Stimulated activated CD8-positive, alpha-beta memory T cell treated with anti-CD3 and anti-CD28 coated beads, Interleukin-4, amount 100 ng/mL, for 4 hours (primary cell): ENCODE measurements at places on chromosomes 11 and 22.

DNA sequence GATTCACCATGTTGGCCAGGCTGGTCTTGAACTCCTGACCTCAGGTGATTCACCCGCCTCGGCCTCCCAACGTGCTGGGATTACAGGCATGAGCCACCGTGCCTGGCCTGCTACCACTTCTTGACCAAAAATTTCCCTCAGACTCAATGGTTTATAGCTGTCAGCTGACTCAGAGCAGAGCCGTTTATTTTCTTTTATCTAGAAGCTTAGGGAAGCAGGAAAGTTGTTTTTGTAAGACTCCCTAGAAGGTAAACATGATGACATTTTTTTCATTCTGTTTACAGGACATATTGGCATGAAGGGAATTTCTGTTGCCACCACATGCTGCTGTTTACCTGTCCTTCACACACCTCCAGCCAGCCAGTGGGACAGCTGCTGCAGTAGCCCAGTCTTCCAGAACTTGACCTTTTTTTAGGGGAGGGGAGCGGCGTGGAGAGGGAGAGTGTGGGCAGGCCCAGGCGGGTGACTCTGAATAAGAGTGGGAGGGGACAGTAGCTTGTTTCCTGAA, 56.1 kb upstream of the PTPRJ start:
- DNase-seq = no peak

- DNase-seq = no peak
These were observed 76.6 kb downstream of the CELSR1 start for GRCh38 chr22:46460857-46461256.

DNA sequence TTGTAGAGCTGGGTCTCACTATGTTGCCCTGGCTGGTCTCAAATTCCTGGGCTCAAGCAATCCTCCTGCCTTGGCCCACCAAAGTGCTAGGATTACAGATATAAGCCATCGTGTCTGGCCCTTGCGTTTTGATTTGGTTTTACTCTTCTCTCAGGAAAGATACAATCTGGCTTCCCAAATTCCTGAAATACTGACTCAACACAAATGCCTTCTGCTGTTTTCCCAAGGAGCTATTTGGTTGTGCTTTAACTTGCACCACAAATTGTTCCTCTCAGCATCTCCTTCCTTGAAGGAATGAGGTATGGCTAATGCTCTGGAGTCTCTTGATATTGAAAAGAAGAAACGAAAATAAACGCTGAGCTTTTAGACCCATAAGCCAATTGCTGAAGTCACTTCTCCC, 110.0 kb upstream of the PAX6 start:
- DNase-seq = no peak

- no peak for DNase-seq
These were observed 8.4 kb upstream of the CCKBR start for GRCh38 chr11:6251120-6251733.

GRCh38 chr11:14974515-14975251, 2.5 kb upstream of the CALCA start:
- peak; percentile 25 for DNase-seq

DNA sequence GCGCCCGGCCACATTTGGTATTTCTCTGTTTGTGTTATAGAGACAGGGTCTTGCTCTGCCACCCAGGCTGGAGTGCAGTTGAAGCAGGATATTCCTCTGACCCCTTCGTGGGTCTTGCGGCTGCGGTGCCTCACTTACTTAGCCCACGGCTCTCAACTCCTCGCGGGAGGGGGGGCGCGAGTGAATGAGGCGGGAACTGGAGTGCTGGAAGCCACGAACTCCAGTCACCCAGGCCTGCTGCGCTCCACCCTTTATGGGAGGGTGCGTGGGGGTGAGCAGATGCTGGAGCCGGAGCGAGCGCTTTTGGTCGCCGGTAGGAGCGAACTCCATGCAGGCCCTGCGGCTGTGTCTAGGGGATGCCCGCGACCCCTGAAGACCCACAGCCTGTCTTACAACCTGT, 1.8 kb downstream of the C11orf54 start:
- no peak for DNase-seq

DNA sequence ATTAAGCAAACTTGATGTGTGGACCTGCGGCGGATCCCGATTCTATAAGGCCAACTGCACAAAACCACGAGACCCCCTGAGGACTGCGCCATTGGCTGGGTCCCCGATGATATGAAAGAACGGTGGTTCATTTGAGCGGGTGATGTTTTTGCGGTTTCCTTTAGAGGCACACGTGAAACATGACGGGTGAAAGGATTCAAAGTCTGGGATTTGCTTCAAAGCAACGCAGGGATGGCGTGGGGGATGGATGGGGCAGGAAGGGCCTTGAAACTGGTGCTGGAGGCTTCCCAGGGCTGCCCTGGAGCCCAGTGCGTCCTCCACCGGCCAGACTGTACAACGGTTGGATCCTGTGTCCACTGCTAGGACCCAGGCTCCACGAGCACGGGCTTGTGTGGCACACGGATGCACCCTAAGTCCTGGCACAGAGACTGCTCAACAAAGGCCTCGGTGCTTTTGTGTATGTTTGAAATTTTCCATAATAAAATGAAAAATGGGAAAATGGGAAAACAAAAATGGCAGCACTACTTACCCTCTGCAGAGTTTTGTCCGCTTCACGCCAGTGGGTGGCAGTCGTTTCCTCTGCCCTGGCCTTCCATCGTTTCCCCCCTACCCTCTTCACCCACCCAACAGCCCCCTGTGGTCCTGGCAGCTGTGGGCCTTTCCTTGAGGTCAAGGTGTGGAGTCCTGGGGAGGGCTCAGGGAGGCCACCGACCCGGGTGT, 3.6 kb downstream of the ASCL2 start:
- no peak for DNase-seq

DNA sequence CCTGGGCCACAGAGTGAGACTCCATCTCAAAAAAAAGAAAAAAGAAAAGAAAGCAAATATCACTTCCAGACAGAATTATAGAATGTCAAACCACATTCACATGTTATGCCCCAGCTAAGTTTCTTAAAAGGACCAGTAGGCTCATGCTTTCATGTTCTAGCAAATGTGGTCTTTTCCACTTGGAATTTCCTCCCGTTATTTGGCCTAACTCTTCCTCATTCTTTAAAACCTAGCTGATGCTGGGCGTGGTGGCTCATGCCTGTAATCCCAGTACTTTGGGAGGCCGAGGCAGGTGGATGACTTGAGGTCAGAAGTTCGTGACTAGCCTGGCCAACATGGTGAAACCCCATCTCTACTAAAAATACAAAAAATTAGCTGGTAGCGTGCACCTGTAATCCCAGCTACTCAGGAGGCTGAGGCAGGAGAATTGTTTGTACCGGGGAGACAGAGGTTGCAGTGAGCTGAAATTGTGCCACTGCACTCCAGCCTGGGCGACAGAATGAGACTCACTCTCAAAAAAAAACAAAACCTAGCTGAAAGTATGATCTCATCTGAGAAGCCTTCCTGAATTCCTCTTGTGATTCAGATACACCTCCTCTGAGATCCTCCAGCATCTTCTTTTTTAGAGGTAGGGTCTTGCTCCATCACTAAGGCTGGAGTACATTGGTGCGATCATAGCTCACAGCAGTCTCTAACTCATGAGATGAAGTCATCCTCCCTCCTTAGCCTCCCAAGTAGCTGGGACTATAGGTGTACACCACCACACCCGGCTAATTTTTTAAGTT, 50.4 kb downstream of the FCHSD2 start:
- no peak for DNase-seq

DNA sequence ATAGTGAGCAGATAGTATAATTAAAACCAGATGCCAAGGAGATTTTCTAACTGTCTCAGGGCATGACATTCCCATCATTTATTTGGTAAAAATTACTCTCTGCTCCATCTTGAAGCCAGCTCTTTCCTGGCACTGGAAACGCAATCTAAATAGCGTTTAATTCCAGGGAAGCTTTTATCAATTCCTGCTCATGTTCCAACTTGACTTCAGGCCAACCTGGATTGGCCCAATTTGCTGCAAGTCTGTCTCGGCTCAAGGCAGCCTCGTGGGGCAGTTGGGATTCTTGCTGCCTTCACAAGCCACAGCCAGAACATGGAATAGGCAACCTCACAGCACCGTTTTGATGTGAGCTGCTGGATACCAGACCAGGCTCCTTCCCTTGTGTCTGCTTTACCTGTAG, 1255.9 kb downstream of the TBC1D22A start:
- no peak for DNase-seq

- DNase-seq = no peak
These were observed 61.0 kb upstream of the SORL1-AS1 start for GRCh38 chr11:121513807-121514206.

GRCh38 chr11:8699903-8700302, 17.3 kb downstream of the RPL27A start:
- no peak for DNase-seq

DNA sequence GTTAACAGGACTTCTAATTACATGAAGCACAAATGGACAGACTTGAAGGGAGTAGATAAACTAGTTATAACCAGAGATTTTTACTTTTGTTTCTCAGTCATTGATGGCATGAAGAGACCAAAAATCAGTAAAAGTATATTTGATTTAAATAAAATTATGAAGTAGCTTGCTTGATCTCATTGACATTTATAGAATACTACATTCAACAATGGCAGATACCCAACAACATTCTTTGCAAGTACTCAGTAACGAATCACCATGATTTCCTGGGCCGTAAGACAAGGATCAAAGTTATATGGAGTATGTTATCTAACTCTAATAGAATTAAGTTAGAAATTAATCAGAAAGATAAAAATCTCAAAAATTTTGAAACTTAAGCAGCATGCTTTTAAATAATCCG, 317.6 kb downstream of the TBC1D22A start:
- DNase-seq = no peak

- no peak for DNase-seq
These were observed 115.3 kb upstream of the TTC12 start for GRCh38 chr11:113198972-113199661.

DNA sequence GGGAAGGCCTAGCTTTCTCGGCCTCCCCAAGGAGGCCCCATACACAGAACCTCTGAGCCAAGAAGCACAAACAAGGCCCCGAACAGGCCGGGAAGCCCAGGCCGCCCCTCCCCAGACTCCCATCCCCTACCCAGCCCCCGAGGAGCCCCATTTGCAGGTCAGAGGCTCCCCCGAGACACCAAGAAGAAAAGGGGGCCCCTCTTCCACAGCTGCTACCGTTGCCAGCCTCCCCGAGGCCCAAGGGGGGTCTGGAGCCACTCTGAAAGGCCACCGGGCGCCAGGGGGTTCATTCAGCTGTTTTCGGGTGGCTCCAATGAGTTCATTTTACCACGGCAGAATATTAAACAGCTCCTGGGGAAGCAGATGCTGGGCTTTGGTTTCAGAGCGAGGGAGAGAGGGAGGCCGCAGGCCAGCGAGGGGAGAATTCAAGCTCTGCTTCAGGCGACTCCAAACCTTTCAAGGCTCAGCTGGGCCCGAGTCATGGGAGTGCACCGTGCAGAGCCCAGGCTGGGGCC, 28.5 kb downstream of the MN1 start:
- no peak for DNase-seq

- DNase-seq = no peak
These were observed 230.1 kb upstream of the TENM4 start for GRCh38 chr11:79670882-79671281.

GRCh38 chr11:64854534-64855502, 10.4 kb upstream of the CDC42BPG start:
- no peak for DNase-seq

GRCh38 chr11:38788561-38788960, 2190.5 kb upstream of the RAG2 start:
- DNase-seq = no peak

DNA sequence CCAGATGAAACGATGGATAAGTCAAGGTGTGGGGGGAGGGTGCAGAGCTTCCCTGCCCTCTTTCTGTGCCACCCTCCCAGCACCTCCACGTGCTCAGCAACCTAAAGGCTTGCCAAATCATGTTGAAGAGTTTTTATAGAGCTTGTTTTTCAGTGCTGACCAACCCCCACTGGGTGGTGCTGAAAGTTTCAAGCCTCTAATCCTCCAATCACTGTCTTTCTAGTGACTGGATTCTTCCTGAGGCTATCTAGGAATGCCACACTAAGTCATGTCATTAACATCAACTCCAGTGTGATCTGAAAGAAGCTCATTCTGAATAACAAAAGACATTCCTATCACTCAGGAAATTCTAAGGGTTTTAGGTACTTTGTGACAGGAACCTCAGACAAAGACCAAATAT, 382.6 kb downstream of the DYNC2H1 start:
- DNase-seq = no peak

- DNase-seq = no peak
These were observed 4.4 kb downstream of the CACNA1I start for GRCh38 chr22:39574779-39575551.

DNA sequence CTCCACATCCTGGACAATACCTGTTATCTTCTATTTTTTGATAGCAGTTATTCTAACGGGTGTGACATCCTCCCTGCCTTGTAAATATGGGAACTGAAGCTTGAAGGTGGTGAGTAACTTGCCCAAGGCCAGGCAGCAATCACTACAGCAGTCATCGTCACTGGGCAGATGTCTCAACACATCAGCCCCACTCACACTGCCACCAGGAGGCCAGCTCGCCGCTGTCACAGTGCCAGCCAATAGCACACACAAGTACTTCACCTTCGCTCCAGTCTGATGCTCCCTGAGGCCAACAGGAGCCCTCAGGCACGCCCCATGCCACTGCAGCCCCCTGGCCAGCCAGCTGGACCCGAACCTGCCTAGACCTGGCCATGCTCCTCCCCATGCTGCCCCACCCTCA, 4.9 kb upstream of the TTLL1 start:
- no peak for DNase-seq

GRCh38 chr11:62805961-62806441, 761 bp upstream of the NXF1 start:
- no peak for DNase-seq

DNA sequence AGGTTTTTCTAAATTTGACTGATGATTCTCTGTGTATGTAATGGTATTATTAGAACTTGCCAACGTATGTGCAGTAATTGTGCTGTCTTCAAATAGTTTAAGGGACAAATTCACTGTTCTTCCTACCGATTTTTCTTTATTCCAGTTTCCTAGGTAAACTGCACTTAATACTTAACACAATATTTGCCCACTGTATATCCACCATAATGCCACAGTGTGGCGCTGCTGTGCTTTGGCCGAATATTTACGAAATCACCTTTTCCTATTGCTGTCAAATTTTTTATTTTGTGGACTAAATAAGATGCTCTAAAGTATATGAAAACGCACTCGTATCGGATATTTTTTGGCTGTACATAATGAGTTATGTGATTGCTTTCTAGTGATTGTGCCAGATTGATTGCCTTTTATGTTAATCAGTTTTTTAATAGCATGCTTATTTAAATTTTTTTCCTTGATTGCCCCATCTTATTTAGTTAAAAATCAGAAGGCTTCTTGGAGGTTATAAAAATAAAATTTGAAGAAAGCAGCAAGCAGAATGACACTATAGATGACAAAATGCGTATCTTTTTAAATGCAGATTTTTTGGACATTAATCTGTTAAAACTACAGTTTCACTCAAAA, 10.5 kb downstream of the AASDHPPT start:
- no peak for DNase-seq

GRCh38 chr22:50582493-50583293, at the start of gene CHKB:
CHKB (minus strand) TSS chr22:50582849; CDS start chr22:50582781, 68 bp downstream.
- peak; percentile 94 for DNase-seq

- DNase-seq = no peak
These were observed 25.4 kb downstream of the NEU3 start for GRCh38 chr11:75014129-75014528.
